ENCODE measurements at places on chromosomes 2 and 18.

GRCh38 chr2:169462896-169463695 lies 16.2 kb upstream of the BBS5 start:
- H3K4me3 ChIP-seq: no peak overlapping the region
- peaks cover 4% of the 10 kb centered on the region for H3K27me3 ChIP-seq

- DNase-seq: no peak
- no peaks in the 10 kb centered on the region for H3K36me3 ChIP-seq
- no peaks in the 10 kb centered on the region for H3K4me1 ChIP-seq
Observed at GRCh38 chr18:4854671-4855070, 342.4 kb downstream of the AKAIN1 start.

DNA sequence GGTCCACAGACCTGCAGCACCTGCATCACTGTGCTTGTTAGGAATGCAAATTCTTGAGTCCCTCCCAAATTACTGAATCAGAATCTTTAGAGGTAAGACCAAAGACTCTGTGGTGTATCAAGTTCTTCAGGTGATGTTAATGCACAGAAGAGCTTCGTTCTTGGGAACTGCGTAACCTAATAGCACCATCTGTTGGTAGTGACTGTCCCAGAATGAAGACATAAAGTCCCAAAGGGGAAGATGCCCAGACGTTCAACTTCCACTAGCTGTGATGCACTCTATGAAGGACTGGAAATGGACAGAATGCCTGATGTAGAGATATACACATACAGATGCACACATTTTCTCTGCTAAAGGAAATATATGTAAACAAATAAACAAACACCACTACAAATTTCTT lies 576.0 kb downstream of the LRP1B start:
- H3K27ac ChIP-seq: no peak overlapping the region
- H3K27me3 ChIP-seq: peaks cover 1% of the 10 kb centered on the region
- H3K4me3 ChIP-seq: no peak overlapping the region
- peaks cover 4% of the 10 kb centered on the region for H3K4me1 ChIP-seq
- no peaks in the 10 kb centered on the region for H3K36me3 ChIP-seq

DNA sequence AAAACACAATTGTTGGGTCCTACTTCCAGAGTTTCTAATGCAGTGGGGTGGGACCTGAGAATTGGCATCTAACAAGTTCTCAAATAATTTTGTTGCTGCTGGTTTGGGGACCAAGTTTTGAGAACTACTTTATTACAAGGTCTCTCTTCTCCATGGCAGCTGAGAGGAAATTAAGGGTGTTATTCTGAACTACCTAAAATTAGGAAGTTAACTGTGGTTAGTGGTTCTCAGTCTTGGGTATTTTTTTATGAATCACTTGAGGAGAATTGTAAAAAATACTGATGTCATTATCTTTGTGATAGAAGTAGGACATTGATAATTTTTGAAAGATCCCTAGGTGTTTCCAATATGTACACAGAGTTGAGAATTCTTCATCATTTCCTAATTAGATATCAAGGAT lies 210.2 kb downstream of the MC4R start:
- H3K4me3 ChIP-seq: no peak overlapping the region
- no peak for DNase-seq
- H3K27me3 ChIP-seq: no peaks in the 10 kb centered on the region
- H3K36me3 ChIP-seq: no peaks in the 10 kb centered on the region
- H3K27ac ChIP-seq: no peak overlapping the region

- no peaks in the 10 kb centered on the region for H3K36me3 ChIP-seq
- H3K27ac ChIP-seq: no peak overlapping the region
- DNase-seq: no peak
- H3K4me3 ChIP-seq: no peak overlapping the region
- H3K27me3 ChIP-seq: peaks cover 1% of the 10 kb centered on the region
- H3K4me1 ChIP-seq: peaks cover 46% of the 10 kb centered on the region
Observed at GRCh38 chr2:235701206-235701981, 207.6 kb downstream of the AGAP1 start.

- H3K27ac ChIP-seq: no peak overlapping the region
- H3K4me3 ChIP-seq: no peak overlapping the region
- peaks cover 1% of the 10 kb centered on the region for H3K27me3 ChIP-seq
Observed at GRCh38 chr2:225995796-225996461, 596.4 kb downstream of the NYAP2 start.

GRCh38 chr2:12456293-12457106 lies 260.2 kb upstream of the TRIB2 start:
- peaks cover 4% of the 10 kb centered on the region for H3K36me3 ChIP-seq
- H3K4me3 ChIP-seq: peak overlapping the region; percentile 86
- H3K27ac ChIP-seq: peak overlapping the region; percentile 91
- H3K4me1 ChIP-seq: peaks cover 55% of the 10 kb centered on the region
- DNase-seq: peak; percentile 73

DNA sequence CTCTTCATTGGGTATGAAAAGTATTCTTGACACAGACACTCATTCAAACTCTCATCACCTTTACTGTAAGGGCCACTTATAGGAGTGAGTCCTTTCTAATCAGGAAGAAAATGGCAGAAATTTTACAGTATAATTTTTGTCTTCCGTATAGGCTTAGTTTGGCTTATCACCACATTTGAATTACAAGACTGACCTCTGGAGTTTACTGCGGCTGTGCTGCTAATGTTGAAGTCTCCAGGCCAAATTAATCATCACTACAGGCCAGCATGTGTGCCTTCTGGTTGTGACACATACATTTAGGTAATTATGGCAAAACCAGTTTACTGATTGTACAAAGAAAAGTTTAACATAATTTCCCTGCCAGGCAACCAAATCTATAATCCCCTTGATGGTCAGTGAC lies 753.6 kb upstream of the GCFC2 start:
- no peaks in the 10 kb centered on the region for H3K36me3 ChIP-seq
- no peaks in the 10 kb centered on the region for H3K27me3 ChIP-seq
- H3K4me3 ChIP-seq: no peak overlapping the region
- no peak for DNase-seq

GRCh38 chr2:192265751-192266150 lies 71.0 kb upstream of the TMEFF2 start:
- H3K27ac ChIP-seq: no peak overlapping the region
- no peak for DNase-seq
- no peaks in the 10 kb centered on the region for H3K27me3 ChIP-seq
- no peaks in the 10 kb centered on the region for H3K4me1 ChIP-seq
- no peaks in the 10 kb centered on the region for H3K36me3 ChIP-seq
- H3K4me3 ChIP-seq: no peak overlapping the region

DNA sequence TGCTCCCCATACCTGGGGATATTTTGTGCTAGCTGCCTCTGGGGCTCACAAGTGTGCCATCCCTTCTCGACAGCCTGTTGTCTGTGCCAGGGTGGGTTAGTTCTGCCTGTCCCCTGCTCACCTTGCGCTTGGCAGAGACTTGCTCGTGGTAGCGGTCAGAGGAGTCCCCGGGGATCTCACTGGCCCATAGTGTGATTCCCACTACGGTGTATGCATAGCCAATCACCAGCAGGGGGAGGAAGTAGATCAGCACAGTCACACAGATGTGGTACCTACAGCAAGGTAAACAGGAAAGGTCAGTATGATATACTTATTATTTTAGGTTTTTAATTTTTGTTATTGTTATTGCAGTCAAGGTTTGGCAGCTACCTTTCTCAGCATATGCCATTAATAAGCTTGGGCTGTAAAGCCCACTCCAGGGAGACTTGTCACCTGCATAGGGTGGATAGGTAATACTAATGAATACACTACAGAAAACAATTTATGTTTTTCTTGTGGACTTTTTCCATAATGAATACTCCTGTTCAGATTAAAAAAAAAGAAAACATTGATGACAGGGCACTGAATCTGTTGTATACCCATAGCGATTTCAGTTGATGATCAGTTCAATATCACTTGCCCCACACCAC lies 95.2 kb downstream of the POLE4 start:
- no peak overlapping the region for H3K27ac ChIP-seq
- no peak for DNase-seq
- H3K27me3 ChIP-seq: no peaks in the 10 kb centered on the region
- H3K4me1 ChIP-seq: no peaks in the 10 kb centered on the region
- no peak overlapping the region for H3K4me3 ChIP-seq

DNA sequence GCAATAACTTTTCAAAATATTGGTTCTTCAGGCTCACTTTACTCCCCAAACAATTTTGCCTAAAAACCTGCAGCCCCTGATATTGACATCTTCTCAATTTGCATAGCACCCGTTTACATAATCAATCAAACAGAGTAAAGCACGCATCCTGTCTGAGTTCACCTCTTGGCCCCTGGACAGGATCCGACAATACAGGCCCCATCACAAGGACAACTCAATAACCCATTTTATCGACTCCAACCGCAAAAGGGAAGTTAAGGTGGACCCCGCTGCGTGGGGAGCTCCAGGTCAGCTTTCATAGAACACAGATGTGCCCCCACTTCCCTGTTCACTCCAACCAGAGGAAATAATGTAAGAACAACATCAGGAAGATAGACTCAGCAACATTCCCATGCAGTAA lies 44.7 kb downstream of the TTC32 start:
- H3K4me1 ChIP-seq: no peaks in the 10 kb centered on the region
- peaks cover 2% of the 10 kb centered on the region for H3K27me3 ChIP-seq
- no peak overlapping the region for H3K4me3 ChIP-seq
- no peaks in the 10 kb centered on the region for H3K36me3 ChIP-seq
- DNase-seq: no peak

DNA sequence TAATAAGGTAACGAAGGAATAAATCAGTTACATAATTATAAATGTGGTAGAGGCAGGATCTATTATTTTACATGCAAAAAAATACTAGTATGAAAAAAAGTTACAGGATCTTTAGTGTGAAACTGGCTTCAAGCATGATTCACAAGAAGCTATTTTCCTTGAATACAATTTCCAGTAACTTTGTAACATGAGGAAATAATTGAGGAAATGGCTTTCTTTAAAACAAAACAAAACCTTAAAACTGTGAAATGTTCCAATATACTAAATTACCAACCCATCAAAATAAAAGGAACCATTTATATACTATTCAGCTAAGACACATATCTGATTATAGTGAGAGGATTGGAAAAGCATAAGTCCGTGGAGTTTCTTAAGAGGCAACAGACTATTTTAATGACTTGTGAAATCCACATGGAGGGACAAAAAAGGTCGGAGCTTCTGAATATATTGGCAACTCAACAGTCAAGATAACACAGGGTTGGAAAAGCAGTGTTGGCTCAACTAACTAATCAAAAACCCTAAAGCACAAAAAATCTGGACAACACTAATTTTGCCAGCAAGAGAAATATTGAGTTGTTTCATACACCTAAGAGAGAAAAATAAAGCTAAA lies 10.6 kb downstream of the IRS1 start:
- DNase-seq: no peak
- H3K36me3 ChIP-seq: no peaks in the 10 kb centered on the region
- H3K27me3 ChIP-seq: peaks cover 14% of the 10 kb centered on the region
- H3K27ac ChIP-seq: no peak overlapping the region
- H3K4me3 ChIP-seq: no peak overlapping the region

- peaks cover 29% of the 10 kb centered on the region for H3K4me1 ChIP-seq
Observed at GRCh38 chr2:24972315-24972961, 683 bp upstream of the DNAJC27 start.

- DNase-seq: no peak
- H3K4me1 ChIP-seq: peaks cover 11% of the 10 kb centered on the region
- H3K27ac ChIP-seq: no peak overlapping the region
- H3K27me3 ChIP-seq: peaks cover 2% of the 10 kb centered on the region
Observed at GRCh38 chr2:207953354-207953753, 72.0 kb downstream of the PLEKHM3 start.

DNA sequence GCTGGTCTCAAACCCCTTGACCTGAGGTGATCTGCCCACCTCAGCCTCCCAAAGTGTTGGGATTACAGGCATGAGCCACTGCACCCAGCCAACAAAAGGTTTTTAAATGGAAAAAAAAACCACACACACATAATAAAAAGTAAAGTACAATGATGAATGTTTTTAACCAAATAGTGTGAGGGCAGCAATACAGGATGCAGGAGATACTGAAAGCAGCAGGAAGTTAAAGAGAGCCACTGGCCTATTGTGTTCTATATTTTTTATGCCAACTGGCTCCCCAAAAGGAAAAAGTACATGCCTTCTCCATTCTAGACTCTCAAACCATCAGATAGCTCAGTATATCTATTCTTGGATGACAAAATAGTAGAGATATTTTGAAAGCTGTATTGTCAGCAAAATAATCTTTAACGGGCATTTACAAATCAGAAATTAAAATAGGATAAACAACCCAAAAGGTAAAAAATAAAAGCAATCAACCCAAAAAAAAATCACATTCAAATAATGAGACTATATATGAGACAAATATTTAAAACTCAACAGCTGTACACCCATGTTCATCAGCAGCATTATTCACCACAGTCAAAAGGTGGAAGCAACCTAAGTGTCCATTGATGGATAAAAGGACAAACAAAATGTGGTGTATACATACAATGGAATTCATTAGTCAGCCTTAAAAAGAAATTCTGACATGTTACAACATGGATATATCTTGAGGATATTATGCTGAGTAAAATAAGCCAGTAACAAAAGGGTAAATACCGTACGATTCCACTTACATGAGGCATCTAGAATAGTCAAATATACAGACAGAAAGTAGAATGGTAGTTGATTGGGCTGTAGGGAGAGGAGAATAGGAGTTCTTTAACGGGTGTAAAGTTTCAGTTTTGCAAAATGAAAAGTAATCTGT lies 26.2 kb downstream of the GPATCH11 start:
- H3K27me3 ChIP-seq: no peaks in the 10 kb centered on the region
- peaks cover 34% of the 10 kb centered on the region for H3K36me3 ChIP-seq
- H3K4me1 ChIP-seq: no peaks in the 10 kb centered on the region
- H3K27ac ChIP-seq: no peak overlapping the region
- DNase-seq: no peak

- no peaks in the 10 kb centered on the region for H3K36me3 ChIP-seq
- H3K4me3 ChIP-seq: no peak overlapping the region
- peaks cover under 1% of the 10 kb centered on the region for H3K27me3 ChIP-seq
- peaks cover 3% of the 10 kb centered on the region for H3K4me1 ChIP-seq
- no peak overlapping the region for H3K27ac ChIP-seq
- no peak for DNase-seq
Observed at GRCh38 chr2:48270209-48270608, 259.7 kb upstream of the STON1 start.

- H3K4me3 ChIP-seq: no peak overlapping the region
- no peaks in the 10 kb centered on the region for H3K4me1 ChIP-seq
- no peak overlapping the region for H3K27ac ChIP-seq
- H3K27me3 ChIP-seq: no peaks in the 10 kb centered on the region
- DNase-seq: no peak
Observed at GRCh38 chr18:65983750-65984149, 232.9 kb downstream of the CDH7 start.

DNA sequence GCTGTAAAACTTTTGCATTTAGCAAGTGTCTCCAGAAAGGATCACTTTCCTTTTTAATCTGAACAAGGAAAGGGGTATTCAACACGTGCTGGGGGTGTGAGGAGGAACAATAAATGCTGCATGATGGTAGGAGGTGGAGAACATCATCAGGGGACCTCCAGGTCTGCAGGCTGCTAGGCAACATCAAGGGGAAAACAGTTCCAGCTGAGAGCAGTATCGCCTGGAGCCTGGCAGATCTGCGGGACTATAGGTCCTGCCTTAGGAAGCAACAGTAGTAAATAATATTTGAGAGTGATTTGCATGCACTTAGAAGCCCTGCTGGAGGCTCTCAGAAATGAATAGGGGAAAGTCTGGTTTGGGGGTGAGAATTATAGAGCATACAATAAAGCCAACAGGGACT lies 175.6 kb downstream of the SUCLG1 start:
- no peak for DNase-seq
- no peak overlapping the region for H3K27ac ChIP-seq
- no peak overlapping the region for H3K4me3 ChIP-seq
- H3K27me3 ChIP-seq: no peaks in the 10 kb centered on the region

All from immature natural killer cell (primary cell).